ENCODE measurements at places on chromosomes 1 and 21. TPM values are rescaled to one million over a fixed set of nuclear protein-coding genes. Genes with fewer than 3 reads are reported as not detected.

DISC1 gene
- 10.5 TPM for polyA plus RNA-seq

CELA2B gene
- 1.5 TPM for polyA plus RNA-seq

MAN1C1 gene
- 16.5 TPM for polyA plus RNA-seq

OR14K1 gene
- polyA plus RNA-seq, result not detected

RNU1-3 gene
- 2.5 TPM for polyA plus RNA-seq

- DNase-seq, result no peak
These were observed 117.6 kb downstream of the NME7 start for GRCh38 chr1:169250022-169250421.

GRCh38 chr1:151134396-151134795 lies 12.0 kb downstream of the SEMA6C start:
- DNase-seq, result no peak

DNA sequence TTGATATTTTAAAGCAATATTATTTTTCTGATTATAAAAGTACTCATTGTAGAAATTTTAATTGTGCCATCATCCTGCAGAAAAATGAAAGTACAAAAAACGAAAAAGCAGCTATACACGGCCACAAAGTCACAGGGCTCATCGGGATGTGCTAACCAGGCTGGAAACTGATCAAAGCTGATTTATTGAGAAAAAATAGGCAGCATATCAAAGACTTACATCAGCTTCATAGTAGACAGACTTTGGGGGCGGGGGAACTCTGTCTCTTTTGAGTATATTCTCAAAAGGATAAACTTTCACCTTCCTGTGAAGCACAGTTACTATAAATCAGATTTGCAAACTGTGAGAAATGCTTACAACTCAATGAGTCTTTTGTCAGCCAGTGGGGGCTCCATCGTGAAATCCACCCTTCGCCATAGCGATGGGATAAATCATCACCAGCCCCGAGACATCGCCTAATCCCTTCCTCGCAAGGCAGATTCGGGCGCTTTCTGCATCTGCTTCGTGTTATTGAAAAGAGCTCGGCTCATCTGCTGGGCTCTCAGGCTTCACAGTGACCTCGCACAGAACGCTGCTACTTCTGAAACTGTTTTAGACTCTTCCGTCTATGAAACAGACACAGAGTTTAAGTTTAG lies 69.2 kb upstream of the ERG start:
- peak; percentile 13 for DNase-seq

DNA sequence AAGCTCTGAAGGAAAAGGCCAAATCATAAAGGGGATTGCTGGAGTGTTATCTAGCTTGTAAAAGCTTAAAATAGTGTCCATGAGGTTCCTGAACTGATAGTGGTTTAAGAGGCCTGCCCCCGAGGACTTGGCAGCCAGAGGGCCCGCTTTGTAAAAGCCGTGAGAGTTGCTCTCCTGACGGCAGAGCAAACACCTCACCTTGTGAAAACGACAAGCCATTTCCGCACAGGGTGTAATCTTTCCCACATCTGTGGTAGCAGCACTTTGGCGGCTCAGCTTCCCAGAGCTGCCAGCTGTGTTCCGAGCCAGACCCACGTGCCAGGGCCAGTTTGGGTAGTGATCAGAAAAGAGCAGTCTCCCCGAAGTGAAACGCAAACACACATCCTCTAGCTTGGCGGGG lies 37.0 kb downstream of the SERBP1 start:
- no peak for DNase-seq

GRCh38 chr1:225549821-225550220 lies 103.1 kb downstream of the ENAH start:
- DNase-seq, result no peak

DNA sequence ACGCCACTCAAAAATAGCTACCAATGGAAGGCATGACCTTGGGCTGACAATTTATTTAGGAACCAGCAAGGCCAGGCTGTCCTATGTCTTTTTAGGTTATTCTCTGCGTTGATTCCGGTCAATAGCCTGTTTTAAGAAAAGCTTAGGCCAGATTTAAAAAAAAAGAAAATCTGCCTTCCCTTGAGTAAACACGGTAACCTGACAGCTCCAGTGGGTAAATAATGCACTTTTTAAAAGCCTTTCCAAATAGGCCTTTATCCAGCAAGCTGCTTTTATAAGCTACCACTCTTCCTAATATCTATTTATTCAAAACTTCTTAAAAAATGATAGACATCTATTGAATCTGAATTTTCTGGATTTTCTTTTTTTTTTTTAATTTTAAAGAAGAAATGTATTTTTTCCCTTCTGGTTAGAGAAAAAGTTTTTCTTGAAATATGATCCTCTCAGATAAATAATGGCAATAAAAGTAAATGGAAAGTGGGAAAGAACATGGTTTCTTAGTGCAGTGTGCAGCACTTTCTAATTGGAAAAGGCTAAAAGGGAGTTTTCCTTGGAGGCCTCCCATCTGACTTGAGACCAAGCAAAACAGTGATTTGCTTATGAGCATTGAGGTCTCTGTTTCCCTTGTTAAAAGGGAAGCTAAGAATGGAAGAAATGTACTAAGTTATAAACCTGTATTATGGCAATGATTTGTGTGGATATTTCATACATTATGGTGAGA lies 281.0 kb upstream of the RUNX1 start:
- no peak for DNase-seq

- DNase-seq, result no peak
These were observed 1.8 kb downstream of the ROR1 start for GRCh38 chr1:63775418-63776127.

DNA sequence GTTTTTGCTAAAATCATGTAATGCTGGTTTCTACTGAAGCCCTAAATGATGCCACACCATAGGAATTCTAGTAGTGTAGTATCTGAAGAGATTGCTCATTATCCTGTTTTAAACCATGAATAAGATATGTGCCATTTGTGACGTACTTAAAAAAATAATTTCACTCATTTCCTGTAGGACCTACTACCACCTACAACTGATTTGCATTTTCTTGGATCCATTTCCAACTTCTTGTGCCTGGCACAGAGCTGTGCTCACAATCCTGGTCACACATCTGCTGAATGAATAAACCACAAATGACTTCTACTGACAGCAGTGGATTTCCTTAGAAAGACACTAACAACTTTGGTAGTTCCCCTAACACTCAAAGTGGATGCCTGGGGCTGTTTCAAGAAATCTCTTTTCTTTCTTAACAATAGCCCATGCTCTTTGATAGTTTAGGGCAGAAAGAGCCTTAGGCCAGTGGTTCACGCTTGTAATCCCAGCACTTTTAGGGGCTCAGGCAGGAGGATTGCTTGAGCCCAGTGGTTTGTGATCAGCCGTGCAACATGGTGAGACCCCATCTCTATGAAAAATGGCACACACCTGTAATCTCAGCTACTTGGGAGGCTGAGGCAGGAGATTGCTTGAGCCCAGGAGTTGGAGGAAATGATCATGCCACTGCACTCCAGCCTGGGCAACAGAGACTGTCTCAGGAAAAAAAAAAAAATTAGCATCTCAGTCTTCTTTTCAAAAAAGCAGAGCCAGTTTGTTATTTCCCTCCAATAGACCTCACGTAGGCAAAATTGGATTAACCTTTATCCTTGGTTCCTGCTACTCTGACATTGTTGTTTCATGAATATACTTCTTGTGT lies 13.0 kb upstream of the BATF3 start:
- no peak for DNase-seq

GRCh38 chr1:225343618-225344017 lies 84.2 kb downstream of the LBR start:
- DNase-seq, result no peak

Measured in left lung (tissue), 14 donors.